ENCODE measurements at places on chromosomes 7 and 10. TPM values are rescaled to one million over a fixed set of nuclear protein-coding genes. Genes with fewer than 3 reads are reported as not detected.

The C7orf33 gene
- total RNA-seq = not detected

The DPP6 gene
- 1.7 TPM for total RNA-seq

The FANK1 gene
- total RNA-seq = 6.6 TPM

The NRCAM gene
- total RNA-seq = 25.5 TPM

The CCDC136 gene
- 12.4 TPM for total RNA-seq

The UCMA gene
- total RNA-seq = not detected

The MYL10 gene
- total RNA-seq = not detected

The CXCL12 gene
- 35.0 TPM for total RNA-seq

The ASB10 gene
- total RNA-seq = not detected

The DYNC1I1 gene
- 5.5 TPM for total RNA-seq

The METTL2B gene
- total RNA-seq = 21.6 TPM

The PPP1R17 gene
- total RNA-seq = not detected

The MYH16 gene
- not detected for total RNA-seq

The LEP gene
- total RNA-seq = 15.9 TPM

The NEUROD6 gene
- not detected for total RNA-seq

The EIF3B gene
- total RNA-seq = 148 TPM

The NPSR1 gene
- not detected for total RNA-seq

The OR2A12 gene
- not detected for total RNA-seq

The SLC26A3 gene
- total RNA-seq = not detected

The WDR11 gene
- total RNA-seq = 40.5 TPM

The PRPS1L1 gene
- total RNA-seq = not detected

The TAS2R41 gene
- not detected for total RNA-seq

The PPP1R3A gene
- not detected for total RNA-seq

The C10orf105 gene
- 0.22 TPM for total RNA-seq
